ENCODE measurements at places on chromosomes 5 and 9.
A peak's percentile ranks its signal among the peaks of the same experiment; 100 is the strongest.

DNA sequence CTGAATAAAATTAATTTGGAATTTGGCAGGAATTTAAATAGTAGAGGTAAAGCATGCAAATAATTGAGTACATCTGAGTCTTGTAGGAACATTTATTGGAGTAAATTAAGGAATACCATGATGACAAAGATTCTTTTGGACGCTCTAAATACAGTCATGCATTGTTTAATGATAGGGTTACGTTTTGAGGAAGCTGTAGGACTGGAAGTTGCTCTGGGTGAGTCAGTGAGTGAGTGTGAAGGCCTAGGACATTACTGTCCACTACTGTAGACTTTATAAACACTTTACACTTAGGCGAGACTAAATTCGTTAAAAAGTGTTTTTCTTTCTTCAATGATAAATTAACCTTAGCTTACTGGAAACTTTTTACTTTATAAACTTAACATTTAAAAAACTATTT lies 113.0 kb downstream of the FAM170A start:
- no peak for DNase-seq

DNA sequence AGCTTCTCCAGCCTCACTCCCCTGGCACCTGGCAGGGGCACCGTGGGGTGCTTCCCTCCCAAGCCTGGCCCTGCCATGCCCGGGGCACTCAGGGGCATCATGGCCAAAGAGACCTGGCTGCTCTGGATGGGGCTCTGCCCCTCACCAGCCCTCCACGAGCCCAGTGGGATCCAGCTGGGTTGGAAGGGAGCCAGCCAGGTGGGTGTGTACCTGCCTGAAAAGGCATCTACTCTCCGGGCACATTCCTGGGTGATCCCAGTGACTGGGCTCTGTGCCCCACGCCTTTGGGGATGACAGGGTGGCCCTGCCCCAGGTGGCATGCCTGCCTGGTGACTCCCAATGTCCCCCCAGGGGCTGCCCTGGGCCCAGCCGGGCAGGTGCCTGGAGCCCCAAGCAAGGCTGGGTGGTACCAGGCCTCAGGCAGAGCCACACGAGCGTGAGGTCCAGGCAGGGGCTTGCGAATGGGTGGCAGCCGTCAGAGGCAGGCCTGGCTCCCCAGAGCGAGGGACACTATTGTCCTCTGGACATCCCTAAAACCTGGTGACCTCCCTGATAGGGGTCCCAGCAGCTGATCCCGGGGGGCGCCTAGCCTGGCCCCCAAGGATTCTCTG lies 777 bp downstream of the GPSM1 start:
- DNase-seq = peak; percentile 25

- no peak for DNase-seq
Measured at GRCh38 chr9:133389562-133389961, 13.4 kb downstream of the STKLD1 start.

DNA sequence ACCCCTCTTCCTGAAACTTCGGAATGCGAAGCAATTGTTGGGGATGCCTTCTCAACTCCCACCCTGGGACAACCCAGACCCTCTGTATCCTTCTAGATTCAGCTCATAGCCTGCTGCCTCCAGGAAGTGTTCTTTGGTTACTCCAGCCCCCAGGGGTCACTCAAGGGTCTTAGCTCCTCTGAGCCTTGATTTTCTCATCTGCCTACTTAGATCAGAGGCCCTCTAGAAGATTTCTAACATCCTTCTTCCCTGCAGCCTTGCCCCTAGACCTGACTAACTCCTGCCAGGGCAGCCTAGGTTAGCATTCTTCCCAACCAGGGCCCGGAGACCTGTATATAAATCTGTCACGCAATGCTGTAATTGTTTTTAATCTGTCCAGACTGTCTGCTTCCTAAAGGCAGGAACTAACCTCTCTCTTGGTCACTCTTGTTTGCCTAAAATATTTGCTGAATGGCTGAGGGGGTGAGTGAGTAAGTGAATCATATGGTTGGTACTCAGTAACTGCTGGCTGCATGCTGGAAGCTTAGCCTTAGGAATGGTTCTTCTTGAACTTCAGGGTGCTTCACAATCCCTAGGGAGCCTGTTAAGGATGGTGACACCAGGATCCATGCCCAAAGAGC lies 8.2 kb downstream of the GALNT10 start:
- peak; percentile 62 for DNase-seq

DNA sequence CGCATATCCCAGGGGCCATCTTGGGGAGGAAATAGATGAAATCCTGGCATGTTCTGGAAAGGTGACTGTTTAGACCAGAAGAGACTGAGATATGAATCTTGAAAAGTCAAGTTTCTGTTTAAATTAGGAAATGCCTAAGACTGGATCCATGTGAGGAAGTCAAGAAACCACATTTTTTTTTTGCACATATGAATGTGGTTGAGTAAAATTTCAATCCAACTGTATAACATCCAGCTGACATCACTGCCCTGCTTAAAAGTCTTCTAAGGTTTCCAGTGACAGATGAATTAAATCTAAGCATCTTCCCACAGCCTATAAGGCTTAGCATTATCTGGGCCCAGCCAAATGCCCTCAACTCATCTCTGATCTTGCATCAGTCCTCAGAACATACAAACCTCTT lies 47.7 kb upstream of the TCERG1 start:
- DNase-seq = no peak

- no peak for DNase-seq
Measured at GRCh38 chr9:132703336-132703735, 33.1 kb downstream of the GTF3C4 start.

DNA sequence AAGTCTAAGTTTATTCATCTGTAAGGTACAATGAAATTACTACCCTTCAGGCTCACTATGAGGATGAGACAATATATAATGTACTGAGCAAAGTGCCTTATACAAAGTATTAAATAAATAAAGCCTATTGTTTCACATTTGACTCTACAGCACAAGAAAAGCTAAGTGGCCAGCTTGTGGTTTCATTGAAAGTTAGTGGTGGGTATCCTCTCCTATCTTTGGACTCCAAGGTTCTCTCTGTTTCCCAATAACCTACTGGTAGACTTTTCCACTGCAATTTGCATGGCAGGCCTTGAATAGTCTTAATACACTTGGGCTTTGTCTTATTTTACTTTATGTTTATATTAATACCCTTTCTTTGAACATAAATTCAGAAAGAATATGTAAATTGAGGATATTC lies 262.7 kb downstream of the DEPDC1B start:
- DNase-seq = no peak

DNA sequence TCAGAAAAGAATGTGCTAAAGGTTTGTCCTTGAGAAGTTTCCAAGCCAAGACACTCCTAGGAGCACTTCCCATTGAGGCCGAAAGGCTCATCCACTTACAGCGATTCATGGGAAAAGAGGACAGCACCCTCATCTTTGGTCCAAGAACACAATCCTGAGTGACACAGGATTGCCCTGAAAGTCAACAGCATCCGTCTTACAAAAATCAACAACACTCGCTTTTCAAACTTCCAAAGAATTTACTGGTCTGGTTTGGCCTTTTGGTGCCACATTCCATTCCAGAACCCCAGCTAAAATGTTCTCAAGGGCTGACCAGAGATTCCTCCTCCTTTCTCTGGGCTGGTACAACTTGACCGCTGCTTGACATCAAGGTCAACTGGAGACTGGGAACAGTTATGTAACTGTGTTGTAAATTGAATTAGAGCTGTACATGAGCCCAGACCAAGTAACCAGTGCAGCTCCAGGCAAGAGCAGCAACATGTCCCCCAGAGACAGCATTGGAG lies 415.8 kb upstream of the PIK3R1 start:
- DNase-seq = no peak

GRCh38 chr5:139514486-139514856 lies 31.9 kb upstream of the STING1 start:
- no peak for DNase-seq

DNA sequence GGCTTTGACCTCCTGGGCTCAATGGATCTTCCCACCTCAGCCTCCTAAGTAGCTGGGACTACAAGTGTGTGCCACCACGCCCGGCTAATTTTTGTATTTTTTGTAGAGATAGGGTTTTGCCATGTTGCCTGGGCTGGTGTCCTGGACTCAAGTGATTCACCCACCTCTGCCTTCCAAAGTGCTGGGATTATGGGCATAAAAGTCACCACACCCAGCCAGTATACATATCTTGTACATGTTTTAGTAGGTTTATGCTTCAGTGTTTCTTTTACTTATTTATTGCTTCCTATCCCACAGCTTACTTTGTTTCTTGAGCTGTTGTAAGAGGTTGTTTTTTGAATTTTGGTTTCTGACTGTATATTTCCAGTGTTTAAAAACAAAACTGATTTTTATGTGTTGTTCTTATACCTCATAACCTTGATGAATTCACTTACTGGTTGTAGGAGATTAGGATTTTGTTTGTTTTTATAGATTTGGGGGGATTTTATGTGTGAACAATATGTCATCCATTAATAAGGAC lies 12.9 kb downstream of the FBXW5 start:
- DNase-seq = no peak

DNA sequence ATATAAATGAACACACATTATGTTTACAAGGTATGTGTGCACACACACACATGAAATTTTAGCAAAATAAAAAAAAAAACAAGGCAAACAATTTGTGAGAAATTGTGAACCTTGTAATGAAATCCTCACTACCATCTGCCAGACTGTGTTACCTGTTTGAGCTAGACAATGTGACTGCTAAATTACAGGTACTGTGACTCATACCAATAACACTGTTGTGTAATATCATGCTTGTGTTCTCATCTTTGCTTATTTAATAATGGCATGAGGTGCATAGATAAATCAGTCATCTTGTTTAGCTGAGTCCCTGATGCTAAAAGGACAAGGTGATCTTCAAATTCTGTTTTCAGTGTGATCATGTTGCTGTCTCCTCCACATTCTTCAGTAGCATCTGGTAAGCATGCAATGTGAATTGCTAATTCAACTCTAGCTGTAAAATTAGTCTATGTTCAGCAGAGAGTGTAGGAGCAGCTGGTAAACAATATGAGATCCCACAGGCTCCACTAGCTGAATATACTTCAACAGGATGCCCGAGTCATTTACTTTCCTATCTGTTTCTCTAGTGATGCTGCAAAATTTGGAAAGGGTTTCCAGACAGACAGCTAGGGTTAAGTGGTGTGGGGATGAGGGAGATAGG lies 966.3 kb upstream of the C9orf72 start:
- peak; percentile 12 for DNase-seq

DNA sequence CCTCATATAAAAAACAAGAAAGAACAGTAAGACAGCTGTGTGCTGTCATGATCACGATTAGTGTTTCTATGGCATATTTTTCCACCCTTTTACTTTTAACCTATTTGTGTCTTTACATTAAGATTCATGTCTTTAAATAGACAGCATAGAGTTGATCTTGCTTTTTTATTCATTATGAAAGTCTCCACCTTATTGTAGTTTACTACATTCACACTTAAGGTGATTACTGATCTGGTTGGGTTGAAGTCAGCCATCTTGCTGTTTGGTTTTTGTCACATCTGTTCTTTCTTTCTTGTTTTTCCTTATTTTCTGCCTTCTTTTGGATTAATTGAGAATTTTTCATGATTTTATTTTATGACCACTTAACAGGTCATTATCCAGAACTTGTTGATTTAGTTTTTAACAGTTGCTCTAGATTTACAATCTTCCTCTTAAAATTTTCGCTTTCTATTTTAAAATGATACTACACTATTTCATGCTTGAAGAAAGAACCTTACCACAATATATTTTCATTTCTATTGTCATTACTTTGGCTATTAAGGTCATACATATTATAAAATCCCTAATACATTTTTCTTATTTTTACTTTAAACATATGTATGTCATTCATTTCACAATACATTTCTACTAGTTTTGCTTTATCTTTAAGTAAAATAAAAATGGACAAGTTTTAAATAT lies 292.5 kb downstream of the SH3GL2 start:
- no peak for DNase-seq

GRCh38 chr5:118687661-118688621 lies 300.4 kb downstream of the DTWD2 start:
- DNase-seq = no peak

DNA sequence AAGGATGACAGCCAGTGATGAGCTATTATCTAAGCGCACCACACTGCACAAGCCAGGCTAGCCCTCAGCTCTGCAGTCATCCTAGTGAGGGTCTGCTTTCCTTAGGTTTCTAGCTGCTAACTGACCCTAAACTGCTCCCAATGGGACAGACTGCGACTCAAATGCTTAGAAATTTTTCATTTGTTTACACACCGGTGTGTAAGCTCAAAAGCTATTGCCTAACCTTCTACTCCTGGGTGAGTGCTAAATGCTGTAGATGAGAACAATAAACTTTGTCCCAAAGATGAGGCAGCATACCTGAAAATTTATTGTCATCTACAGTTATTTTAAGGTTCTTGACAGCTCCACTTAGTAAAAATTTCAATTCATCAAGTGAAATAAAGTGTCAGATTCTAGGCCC lies 311.4 kb downstream of the TMEM167A start:
- no peak for DNase-seq

DNA sequence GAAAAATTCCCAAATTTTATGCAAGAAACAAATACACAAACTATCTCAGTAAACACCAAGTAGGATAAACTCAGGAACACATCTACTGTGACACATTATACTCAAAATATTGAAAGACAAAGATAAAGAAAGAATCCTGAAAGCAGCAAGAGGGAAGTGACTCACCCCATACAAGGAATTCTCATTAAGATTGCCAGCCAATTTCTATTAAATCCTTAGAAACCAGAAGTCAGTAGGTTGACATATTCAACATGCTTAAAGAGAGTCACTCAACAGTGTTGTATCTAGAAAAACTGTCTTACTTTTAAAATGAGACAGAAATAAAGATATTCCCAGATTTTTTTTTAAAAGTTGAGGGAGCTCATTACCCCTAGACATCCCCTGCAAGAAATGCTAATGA lies 15.5 kb downstream of the SPATA31E1 start:
- DNase-seq = no peak

DNA sequence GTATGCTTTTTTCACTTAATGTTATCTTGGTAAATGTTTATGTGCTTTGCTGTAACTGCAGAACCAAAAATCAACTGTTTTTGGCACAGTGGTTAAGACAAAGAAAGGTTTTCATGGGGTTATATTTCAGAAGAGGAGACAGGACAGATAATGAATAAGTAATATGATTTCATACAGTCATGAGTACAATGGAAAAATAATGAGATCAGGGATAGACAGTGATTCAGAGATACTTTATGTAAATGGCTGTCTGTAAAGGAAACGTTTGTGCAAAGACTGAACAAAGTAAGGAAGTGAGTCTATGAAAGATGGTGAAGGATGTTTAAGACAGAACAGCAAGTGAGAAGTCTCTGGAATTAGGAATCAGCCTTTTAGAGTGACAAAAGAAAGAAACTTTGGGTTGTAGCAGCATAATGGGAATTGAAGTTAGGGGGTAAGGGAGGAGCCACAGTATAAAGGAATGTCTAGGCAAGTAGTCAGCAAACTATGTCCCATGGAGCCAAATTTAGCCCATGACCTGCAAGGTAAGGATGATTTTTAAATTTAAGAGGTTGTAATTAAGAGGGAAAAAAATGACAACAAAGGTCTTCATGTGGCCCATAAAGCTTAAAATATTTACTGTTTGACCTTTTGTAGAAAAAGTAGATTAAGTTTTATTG lies 55.0 kb downstream of the TNPO1 start:
- no peak for DNase-seq

Data from NCI-H2029 (cell line).